ENCODE measurements at places on chromosomes 13 and 19.

GRCh38 chr13:46684287-46685001 lies 112.5 kb downstream of the ESD start:
- DNase-seq, result no peak

DNA sequence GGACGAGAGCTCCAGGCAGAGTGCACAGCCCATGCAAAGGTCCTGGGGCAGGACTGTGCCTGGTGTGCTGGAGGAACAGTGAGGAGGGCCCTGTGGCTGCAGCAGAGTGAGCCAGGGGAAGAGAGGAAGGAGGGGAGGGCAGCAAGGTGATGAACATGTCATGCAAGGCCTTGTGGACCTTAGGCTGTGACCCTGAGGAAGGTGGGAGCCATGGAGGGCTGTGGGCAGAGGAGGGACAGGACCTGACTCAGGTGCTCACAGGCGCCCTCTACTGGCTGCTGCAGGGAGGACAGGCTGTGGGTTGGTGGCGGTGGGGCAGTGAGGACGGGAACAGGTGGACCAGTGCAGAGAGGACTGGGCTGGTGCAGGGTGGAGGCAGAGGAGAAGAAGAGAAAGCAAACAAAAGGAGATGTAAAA lies 170.3 kb downstream of the PTPRS start:
- no peak for DNase-seq

DNA sequence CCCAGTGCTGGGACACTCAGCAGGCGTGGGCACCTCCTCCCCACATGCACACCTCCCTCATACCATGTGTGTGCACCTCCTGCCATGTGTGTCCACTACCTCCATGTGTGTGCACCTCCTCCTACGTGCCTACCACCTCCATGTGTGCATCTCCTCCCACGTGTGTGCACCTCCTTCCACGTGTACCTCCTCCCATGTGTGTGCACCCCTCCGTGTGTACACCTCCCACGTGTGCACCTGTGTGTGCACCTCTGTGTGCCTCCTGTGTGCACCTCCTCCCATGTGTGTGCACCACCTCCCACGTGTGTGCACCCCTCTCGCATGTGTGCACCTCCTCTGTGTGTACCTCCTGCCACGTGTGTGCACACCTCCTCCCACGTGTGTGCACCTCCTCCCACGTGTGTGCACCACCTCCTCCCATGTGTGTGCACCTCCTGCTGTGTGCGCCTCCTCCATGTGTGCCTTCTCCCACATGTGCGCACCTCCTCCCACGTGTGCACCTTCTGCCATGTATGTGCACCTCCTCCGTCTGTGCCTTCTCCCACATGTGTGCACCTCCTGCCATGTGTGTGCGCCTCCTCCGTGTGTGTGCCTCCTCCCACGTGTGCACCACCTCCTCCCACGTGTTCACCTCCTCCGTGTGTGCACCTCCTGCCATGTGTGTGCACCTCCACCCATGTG lies 6.1 kb upstream of the C13orf46 start:
- no peak for DNase-seq

GRCh38 chr19:13176345-13176744 lies 26.1 kb downstream of the IER2 start:
- no peak for DNase-seq

- no peak for DNase-seq
Observed at GRCh38 chr19:6213696-6214641, 65.8 kb downstream of the MLLT1 start.

- DNase-seq, result no peak
Observed at GRCh38 chr13:112679932-112680677, 9.7 kb upstream of the ATP11A start.

DNA sequence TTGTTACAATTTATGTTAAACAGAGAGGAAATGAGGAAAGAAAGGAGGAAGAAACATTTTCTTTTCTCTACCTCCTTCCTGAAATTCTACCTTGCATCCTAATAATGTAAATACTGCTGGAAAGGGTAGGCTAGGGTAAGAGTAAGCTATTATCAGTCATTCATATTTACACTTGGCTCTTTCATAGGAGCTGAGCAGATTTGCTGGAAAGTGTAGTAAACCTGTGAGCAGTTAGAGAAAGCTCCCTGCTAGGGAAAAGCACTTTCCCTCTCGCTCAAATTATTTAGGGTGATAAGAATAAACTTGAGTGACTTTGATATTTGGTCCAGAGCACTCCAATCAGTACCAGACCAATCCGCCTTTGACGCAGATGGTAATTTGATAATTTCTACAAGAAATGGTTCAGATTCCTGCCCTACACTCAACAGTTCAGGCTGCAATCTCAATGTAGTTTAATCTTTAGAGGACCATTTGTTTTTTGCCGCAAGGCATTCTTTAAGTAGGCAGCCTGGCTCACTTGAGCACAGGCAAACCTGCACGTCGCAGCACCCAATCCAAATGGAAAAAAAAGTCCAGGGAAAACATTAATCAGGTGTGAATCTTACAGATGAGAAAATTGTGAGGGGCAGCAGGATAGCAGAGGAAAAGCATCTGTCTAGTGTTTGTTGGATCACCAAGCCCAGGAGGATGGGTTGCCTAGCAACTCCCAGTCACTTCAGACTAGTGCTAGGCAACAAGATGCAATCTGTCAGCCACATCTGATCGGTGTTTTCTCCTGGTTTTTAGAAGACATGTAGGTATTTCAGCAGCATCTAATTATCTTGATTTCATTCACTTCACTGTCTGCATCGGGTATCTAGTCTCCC lies 68.6 kb upstream of the KL start:
- no peak for DNase-seq

GRCh38 chr13:75153834-75154233 lies 328.1 kb downstream of the TBC1D4 start:
- no peak for DNase-seq

- DNase-seq, result no peak
Observed at GRCh38 chr13:36819739-36820090, 693 bp downstream of the RFXAP start.

- no peak for DNase-seq
Observed at GRCh38 chr19:29467824-29468401, 57.9 kb upstream of the VSTM2B start.

DNA sequence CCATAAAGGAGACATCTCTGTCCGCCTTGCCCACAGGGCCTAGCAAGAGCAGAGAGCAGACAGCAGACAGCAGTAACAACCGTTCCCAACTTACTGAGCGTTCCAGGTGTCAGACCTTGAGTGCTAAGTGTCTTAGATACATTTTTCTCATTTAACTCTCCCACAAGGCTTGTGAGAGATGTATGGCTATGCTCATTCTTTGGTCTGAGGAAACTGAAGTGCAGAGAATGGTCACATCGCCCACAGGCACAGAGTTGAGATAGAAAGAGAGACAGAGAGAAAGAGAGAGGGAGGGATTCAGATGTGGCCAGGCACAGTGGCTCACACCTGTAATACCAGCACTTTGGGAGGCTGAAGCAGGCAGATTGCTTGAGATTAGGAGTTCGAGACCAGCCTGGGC lies 14.3 kb downstream of the MEIOSIN start:
- no peak for DNase-seq

DNA sequence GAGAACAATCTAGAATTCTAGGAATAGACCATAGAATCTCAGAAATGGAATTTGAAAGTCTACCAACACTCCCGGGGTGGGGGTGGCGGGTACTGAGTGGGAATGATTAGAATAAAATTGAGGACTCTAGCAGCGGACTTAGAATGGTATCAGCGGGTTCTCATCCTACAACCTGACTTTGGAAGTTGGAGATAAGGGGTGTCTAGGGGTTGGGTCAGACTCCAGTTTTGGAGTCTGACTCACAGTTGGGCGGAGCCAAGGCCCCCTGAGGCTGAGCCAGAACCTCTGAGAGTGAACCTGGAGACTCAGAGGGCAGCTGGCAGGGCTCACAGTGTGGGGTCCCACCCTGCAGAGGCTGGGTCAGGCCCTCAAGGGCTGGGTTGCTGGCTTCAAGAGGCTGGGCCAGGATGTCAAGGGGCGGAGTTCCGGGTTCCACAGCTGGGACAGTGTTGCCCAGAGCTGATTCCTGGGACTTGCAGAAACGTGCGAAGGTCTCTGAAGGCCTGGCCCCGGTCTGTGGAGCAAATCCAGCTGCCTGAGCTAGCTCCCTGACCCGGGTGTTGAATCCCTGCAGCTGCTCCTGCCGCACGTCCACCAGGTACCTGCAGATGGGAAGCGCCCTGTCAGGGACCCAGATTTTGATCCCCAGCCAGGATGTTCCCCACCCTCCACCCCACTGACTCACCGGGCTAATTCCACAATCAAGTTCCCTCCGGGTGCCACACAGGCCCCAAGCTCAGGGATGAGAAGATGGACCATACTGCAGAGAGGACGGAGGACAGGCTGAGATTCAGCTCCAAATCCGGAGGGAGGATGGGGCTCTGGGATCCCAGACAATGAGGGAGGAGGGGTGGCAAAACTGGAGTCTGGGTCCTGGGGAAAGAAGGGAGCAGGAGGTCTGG lies 1.6 kb upstream of the TNNI3 start:
- DNase-seq, result no peak

- DNase-seq, result no peak
Observed at GRCh38 chr13:45751885-45752284, 49.8 kb downstream of the CBY2 start.

- no peak for DNase-seq
Observed at GRCh38 chr13:105097521-105097920, 1437.9 kb downstream of the EFNB2 start.
